SW 1271 (cell line): ENCODE measurements at places on chromosomes 16 and 17.
A peak's percentile ranks its signal among the peaks of the same experiment; 100 is the strongest.

GRCh38 chr16:30904114-30904780 is 7.8 kb downstream of the CTF1 start:
- DNase-seq = no peak

DNA sequence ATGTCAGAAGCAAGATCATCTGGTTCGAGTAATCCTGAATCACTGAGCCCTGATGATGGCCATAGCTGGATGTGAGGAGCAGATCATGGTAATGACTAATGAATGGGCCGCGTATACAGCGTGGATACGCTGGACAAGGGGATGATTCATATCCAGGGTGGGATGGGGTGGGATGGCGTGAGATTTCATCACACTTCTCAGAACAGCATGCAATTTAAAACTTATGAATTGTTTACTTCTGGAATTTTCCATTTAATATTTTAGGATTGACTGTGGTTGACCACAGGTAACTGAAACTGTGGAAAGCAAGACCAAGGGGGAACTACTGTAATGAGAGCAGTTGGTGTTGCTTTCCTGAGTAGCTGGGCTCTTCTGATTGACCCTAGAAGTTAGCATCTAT is 225.5 kb downstream of the STX8 start:
- DNase-seq = peak; percentile 17

GRCh38 chr16:81277541-81278080 is 37.2 kb upstream of the GAN start:
- DNase-seq = no peak

- DNase-seq = no peak
Observed at GRCh38 chr17:62790564-62790986, 17.5 kb downstream of the MARCHF10 start.

GRCh38 chr17:28492352-28493310 is 13.5 kb upstream of the FOXN1 start:
- no peak for DNase-seq

DNA sequence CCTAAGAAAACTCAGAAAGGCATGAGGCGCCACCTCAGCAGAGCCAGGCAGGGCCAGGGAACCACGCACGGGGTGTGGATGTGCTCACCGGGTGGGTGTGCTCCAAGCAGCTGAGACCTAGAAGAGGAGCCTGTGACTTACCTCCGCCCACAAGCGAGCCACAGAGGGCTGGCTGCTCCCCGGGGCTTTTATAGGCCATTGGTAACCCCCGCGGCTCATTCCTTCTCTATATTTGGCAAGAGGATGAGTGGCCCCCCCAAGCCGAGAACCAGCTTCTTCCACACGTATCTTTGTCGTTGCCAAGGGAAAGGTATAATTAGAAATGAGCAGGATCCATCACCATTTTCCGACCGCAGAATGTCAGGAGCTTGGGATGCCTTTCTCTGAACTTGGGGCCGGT is at the start of gene MYH3:
Gene MYH3, minus strand, starts transcription at position 162 of the 400 bp plus-strand sequence. CDS start 2,245 bp downstream, outside the sequence.
- DNase-seq = no peak

GRCh38 chr16:51120730-51121347 is 30.2 kb downstream of the SALL1 start:
- no peak for DNase-seq

DNA sequence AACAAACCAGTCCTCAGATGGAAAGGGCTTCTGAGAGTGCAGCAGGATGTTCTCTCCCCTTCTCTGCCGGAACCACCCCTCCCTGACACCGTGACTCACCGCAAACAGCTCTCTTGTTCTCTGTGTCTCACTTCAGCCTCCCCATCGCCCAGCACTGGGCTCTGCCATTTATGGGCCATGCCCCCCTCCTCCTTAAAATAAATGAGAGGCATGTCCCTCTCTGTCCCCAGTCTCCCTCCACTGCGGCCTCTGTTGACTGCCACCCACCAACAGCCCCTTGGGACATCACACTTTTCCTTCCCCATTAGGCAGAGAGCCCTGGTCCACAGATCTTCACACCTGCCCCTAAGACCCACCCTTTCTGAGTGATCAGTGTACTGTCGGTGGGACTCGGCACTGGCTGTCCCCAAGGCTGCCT is 6.3 kb downstream of the CCDC102A start:
- DNase-seq = no peak

- DNase-seq = peak; percentile 37
Observed at GRCh38 chr17:142102-142661, 4.8 kb downstream of the SCGB1C2 start.

GRCh38 chr16:57750796-57751538 is 15.4 kb downstream of the KATNB1 start:
- no peak for DNase-seq

- peak; percentile 71 for DNase-seq
Observed at GRCh38 chr16:83953796-83954576, 946 bp downstream of the OSGIN1 start.

DNA sequence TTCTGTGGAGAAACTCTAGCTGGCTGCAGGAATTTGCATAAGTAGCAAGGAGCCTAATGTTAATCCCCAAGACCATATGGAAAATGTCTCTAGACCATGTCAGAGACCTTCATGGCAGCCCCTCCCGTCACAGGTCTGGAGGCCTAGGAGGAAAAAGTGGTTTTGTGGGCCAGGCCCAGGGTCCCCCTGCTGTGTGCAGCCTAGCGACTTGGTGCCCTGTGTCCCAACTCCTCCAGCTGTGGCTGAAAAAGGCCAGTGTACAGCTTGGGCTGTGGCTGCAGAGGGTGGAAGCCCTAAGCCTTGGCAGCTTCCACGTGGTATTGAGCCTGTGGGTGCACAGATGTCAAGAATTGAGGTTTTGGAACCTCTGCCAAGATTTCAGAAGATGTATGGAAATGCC is 306.9 kb upstream of the CA10 start:
- DNase-seq = no peak

- no peak for DNase-seq
Observed at GRCh38 chr16:75196836-75197235, 10.1 kb downstream of the CTRB2 start.

DNA sequence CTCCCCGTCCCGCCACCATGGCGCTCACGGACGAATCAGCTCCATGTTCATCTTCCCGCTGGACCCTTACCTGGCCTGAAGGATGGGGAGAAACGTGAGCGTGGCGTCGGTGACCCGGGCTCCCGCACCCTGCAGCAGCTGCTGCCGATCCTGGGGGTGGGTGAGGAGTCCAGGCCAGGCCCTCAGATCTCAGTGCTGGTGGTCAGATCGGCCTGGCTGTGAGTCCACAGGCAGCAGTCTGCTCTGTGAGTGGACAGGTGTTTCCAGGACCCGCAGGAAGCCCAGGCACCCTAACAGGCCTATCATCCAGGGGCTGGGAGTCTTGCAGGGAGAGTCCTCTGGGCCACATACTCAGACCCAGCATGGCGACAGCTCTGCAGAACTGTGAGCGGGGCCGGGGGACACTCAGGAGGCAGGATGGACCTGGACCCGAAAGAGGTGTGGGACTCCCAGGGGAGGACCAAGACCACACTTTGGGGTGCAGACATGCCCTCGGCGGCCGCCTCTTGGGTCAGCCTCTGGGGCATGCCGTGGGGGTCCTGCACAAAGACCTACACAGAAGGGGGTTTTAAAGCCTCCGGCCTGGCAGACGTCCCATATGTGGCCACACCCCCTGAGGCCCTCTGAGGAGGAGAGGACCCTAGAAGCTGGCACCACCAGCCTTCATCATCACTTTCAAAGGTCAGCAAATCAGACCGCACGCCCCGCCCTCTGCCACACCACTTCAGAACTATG is 27.2 kb upstream of the ZNF469 start:
- DNase-seq = no peak

GRCh38 chr16:56965149-56966092 is 3.7 kb downstream of the CETP start:
- DNase-seq = no peak

GRCh38 chr17:78933959-78934568 is 8.9 kb upstream of the TIMP2 start:
- no peak for DNase-seq

DNA sequence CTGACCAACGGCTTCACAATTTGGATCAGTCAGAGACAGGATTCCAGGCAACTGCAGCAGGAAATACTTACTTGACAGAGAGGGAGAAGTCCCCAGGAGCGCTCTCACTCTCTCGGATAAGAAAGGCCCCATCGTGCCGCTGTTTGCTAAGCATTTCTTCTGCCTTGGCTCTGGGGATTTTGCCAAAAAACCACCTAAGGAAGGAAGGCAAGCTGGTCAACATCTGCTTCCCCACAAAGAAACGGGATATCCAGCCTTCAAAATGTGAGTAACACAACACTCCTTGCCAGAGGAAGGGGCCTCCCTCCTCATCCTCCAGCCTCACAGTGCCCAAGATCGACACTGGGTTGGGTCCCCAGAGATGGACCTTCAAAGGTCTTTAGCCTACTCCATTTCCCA is 36.6 kb upstream of the SLC25A19 start:
- no peak for DNase-seq

DNA sequence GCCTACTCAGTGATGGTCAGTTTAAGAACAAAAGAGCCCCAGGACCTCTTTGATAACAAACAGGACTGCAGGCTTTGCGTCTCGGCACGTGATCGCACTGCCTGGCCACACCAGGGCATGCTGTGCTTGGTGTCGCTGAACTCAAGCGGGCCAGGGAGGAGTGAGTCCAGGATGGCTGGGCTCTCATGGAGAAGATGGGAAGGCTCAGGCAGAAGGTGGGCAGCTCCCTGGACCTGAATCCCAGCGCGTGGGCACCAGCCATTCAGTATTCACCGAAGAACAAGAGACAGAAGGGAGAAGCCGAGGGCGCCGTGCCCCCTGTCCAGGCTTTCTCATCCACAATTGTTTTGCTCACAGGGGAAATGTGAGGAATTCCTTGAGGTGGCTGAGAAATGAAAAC is 11.9 kb downstream of the KATNB1 start:
- DNase-seq = no peak

GRCh38 chr17:72560303-72561247 is 439.8 kb downstream of the SOX9 start:
- DNase-seq = peak; percentile 39

- DNase-seq = no peak
Observed at GRCh38 chr16:31250782-31251384, 8.9 kb upstream of the ITGAM start.

DNA sequence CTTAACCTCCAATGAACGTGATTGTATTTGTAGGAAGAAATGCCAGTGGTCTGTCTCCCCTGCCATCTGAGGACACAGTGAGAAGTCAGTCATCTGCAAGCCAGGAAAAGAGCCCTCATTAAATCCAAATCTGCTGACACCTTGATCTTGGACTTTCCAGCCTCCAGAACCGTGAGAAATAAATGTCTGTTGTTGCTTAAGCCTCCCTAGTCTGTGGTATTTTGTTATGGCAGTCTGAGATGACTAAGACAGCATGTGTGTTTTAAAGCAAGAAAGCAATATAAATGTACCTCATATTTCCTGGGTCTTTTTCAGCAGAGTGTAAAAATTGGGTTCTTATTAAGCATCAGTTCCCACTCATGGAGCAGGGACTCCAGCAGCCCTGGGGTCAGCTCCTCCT is 177.9 kb upstream of the NLRP1 start:
- no peak for DNase-seq

- no peak for DNase-seq
Observed at GRCh38 chr17:33789658-33790057, 465.4 kb upstream of the CCL2 start.

GRCh38 chr17:79341816-79342215 is 267.2 kb downstream of the ENGASE start:
- DNase-seq = no peak

- DNase-seq = no peak
Observed at GRCh38 chr17:70357190-70357589, 187.9 kb downstream of the KCNJ2 start.

DNA sequence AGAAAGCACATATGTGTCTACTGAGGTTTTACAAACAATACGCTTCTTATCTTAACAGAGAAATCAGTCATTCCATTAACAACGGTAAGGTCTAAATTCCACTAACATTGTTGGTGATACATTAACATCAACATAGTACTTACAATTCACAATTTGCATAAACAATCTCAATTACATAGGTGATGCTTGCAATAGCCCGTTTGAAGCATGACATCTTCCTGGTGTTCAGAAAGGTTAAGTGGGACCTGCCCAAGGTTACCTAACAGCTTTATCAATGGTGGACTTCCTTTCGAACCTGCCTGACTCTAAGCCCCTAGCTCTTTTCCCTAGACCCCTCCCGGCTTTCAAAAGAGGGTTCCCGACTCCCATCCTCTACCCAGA is 699 bp downstream of the FAM222B start:
- DNase-seq = no peak
